ENCODE measurements at places on chromosomes 12 and 14.

DNA sequence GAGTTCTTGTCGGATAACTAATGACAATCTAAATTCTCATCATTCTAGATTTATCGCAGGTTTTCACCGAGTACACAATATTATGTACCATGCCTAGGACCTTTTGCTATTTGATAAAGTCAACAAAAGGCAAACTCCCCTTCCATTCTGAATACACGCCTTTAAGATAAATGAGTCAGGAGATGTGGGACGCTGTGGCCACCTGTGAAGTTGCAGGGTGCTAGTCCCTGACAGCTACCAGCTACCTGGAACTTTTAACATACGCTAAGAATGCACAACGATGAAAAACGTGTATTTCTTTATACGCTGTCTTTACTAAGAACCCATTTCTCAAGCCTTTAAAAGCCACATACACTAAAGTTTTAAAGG is 678 bp downstream of the MDM1 start:
- DNase-seq, result peak; percentile 49

DNA sequence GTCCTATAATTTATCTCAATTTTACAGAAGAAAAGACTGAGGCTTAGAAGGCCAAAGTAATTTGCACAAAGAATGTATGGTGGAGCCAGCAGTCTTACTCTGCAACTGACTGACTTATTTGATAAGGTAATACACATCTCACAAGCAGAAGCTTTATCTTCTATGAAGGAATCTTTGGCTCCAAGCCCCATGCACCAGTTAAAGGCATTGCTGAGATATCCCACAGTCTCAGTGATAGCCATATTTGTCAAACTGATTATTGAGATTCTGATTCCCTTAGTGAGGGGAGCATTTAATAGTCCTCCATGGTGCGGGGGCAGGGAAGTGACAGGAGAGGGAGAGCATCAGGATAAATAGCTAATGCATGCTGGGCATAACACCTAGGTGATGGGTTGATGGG is 60.4 kb upstream of the GRIP1 start:
- no peak for DNase-seq

- no peak for DNase-seq
Observed at GRCh38 chr12:106522708-106523107, 60.1 kb upstream of the RFX4 start.

DNA sequence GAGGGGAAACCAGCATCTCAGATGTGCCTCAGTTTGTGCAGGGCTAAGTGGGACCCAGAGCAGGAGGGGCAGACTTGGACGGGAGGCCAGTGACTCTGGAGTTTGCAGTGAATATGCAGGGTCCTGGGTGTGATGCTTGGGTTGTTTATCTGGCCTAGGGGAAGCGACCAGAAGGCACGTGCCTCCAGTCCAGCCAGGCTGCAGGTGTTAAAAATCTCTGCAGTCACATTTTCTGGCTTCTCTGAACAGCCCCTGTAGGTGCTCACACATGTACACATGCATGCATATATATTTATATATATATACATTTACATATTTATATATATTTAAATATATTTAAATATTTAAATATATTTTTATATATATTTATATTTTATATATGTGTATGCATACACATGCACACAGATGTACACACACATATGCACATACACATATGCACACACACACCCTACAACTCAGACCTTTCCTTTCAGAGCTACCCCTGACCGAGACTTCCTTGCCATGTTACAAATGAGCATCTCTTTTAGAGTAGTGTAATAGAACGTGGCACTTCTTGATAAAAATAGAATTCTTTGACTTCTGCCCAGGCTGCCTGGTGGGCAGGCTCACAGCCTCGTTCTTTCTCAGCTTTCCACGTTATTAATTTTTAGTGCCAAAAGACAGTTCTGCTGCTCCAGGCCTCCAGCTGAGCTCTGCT is 26.8 kb upstream of the TCL1B start:
- no peak for DNase-seq

DNA sequence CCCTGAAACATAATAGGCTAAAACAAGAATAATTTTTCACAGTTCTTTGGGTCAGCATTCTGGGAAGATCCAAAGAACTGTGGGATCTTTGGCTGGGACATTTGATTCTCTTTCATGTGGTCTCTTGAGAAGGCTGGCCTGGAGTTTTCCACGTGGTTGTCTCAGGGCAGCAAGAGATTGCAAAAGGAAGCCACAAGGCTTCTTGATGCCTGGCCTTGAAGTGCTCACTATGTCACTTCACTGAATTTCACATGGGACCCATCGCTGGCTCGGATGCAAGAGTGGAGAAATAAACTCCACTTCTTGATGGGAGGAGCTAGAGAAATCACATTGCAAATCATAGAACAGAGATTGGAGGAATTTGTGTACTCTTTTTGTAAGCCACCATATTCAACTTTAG is 343.4 kb downstream of the MED13L start:
- no peak for DNase-seq

- DNase-seq, result no peak
Observed at GRCh38 chr12:124509676-124510300, 57.6 kb downstream of the NCOR2 start.

GRCh38 chr12:67982164-67982563 is 7.1 kb upstream of the IFNG-AS1 start:
- no peak for DNase-seq

DNA sequence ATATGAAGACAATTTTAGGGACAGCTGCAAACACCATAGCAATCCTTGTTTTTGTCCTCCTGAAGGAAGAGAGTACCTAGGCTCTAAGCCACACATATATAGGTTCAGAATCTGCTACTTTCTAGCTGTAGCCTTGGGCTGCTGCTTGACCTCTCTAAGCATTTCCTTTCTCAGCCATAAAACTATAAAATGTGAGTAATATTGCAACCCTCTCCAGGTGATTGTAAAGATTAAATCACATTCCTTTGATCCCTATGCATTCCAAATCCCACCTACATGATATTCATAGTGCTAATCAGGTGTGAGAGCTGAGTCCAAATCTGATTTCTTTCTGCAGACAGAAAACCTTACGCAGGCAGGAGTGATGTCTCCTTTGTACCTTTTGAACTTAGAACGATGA is 913.5 kb downstream of the VRK1 start:
- no peak for DNase-seq

GRCh38 chr12:12899530-12900380 is 8.4 kb downstream of the GPRC5A start:
- DNase-seq, result peak; percentile 82

DNA sequence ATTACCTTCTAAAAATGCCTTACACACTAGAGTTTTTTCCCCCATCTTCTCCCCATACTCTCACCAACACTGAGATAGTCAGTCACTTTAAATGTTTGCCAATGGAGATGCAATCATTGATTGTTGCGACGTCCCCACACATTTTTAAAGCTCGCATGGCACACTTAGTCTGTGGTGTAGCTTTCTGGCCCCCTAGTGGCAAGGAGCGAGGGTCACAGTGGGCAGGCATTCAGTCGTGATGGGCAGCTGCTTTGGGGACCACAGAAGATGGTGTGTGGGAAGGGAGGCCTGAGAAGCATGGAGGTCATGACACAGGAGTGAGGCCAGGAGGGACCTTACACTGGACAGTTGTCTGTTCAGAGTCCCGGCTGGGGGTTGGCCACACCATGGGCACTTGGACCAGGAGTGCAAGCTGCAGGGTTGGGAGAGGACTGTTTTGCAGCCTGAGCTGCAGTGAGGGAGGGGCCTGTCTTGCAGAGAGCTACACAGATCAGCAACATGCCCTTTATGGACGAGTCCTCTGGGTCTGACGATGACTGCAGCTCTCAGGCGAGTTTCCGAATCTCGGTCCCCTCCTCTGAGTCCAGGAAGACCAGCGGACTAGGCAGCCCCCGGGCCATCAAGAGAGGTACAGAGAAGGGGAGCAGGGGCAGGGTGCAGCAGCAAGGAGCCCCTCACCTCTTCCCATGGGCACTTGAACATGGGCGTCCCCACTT is 28.6 kb downstream of the PIGH start:
- DNase-seq, result peak; percentile 80

DNA sequence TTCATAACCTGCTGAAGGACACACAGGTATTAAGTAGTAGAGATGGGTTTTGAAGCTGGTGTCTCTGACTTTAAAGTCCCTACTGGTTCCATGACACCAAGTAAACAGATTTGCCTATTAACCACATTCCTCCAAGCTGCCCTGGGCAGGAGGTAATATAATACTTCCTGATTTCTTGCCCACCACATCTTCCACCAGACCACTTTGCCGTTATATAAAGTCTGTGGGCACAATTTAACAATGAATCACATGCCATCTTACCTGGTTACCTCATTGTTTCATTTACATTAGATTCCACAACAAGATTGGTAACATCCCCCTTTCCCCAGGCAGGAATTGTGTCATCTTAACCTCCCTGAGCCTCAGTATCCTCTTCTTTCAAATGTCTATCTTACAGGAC is 900 bp upstream of the LRRC23 start:
- no peak for DNase-seq

DNA sequence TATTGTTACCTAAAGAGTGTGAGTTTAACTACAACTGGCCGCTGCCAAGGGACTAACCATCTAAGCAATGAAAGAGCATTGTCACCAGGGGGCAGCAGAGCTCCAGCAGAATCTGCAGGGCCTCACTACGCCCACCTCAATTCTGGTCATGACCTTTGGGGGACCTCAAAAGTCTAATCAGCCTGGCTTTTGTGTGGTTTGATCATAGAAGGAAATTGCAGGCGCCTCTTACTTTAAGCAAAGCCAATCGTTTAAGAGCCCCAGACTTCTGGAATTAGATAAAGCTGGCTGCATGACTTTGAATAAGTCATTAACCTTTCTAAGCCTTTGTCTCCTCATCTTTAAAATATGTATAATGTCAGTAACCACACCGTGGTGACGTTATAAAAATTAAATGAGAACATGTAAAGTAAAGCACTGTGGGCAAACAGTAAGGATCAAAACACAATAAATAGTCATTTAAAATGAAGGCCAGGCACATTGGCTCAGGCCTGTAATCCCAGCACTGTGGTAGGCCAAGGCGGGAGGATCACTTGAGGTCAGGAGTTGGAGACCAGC is 58.6 kb downstream of the TBX3 start:
- DNase-seq, result peak; percentile 52

GRCh38 chr12:3155702-3156370 is 78.7 kb downstream of the TSPAN9 start:
- DNase-seq, result no peak

- DNase-seq, result no peak
Observed at GRCh38 chr12:39805651-39806050, 186.0 kb upstream of the ABCD2 start.

DNA sequence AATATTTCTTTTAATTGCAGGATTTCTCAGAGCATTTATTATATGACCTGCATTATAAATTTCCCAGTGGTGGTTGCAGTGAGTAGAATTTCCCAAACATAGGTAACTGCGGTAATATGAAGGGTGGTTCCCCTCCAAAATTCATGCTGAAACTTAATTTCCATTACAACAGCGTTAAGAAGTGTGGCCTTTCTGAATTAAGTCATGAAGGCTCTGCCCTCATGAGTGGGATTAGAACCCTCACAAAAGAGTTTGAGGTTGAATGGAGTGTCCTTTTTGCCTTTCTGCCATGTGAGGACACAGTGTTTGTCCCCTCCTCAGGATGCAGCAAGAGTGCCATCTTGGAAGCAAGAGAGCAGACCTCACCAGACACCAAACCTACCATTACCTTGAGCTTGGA is 233.6 kb downstream of the KTN1 start:
- no peak for DNase-seq

DNA sequence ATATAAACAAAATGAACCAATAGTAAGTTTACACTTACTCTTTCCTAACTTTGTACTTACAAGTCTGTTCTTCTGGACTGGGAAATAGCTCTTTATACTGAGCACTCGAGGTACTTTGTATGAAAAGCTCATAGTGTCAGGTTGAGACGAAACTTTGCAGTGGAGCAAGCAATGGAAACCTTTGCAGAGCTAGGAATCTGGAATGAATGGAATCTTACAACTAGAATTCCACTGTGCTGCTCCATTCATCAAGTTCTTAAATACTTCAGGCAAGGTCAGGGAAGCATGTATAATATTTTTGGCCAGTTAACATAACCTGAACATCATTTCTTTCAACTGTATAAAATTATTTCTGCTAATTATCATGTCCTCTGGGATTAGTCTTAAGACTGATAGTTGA is 1327.5 kb upstream of the FLRT2 start:
- DNase-seq, result no peak

- no peak for DNase-seq
Observed at GRCh38 chr14:103593577-103593976, 30.8 kb downstream of the COA8 start.

DNA sequence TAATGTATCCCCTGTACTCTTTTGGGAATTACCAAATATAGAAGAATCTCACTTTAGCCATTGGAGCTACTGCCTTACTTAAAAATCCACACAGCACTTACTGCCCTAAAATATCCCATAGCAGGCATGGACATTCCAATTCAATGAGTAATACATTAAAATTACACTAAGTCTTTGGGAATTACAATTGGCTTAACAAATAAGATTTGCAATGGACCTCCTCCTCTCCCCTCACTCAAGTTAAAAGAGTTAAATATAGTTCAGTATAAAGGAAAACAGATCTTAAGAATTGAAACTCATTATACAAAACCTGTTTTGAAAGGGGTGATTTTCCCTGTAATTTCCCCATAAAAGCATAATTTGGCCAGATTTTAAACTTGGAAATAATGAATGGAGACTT is 477.1 kb downstream of the SLC16A7 start:
- DNase-seq, result no peak

DNA sequence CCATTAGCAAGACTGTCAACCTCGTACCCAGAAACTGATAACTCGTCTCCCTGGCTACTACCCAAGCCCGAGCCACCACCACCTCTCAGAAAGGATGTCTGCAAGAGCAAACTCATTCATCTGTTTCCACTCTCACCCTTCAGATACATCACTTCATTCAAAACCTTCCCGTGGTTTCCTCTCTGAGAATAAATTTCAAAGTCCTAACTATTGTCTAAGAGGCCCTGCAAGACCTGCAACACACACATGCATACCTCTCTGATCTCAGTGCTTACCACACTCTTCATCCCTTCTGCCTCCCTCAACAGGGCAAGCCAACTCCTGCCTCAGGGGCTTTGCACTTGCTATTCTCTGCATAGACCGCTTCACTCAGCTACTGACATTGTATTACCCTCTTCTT is 40.6 kb downstream of the PPP1R13B start:
- no peak for DNase-seq

DNA sequence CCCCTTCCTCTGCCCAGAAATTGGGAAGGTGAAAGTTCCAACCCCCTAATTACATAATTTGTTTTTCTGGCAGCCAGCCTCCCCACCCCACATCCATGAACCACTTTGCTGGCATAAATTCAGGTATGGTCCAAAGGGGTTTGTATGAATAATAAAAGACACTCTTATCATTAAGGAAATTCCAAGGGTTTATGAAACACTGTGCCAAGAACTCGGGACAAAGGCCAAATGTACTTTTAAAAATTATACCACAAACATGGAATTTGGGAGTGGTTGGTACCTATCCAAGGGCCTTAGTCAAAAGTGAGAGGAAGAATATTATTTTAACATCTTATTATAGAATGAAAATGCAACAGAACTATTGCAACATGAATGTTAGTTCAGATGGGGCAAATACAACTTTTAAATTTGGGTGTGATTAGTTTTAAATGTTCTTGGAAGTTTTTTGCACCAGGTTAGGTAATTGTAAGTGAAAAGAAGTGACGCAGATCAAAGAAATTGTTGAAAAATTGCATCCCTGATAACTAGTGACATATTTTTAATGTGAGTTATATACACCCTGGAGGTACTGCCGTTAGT is 217.8 kb downstream of the TMEM117 start:
- no peak for DNase-seq

GRCh38 chr12:11460343-11461023 is 65.1 kb upstream of the PRB2 start:
- DNase-seq, result no peak
